ENCODE measurements at places on chromosomes 6 and 20.

DNA sequence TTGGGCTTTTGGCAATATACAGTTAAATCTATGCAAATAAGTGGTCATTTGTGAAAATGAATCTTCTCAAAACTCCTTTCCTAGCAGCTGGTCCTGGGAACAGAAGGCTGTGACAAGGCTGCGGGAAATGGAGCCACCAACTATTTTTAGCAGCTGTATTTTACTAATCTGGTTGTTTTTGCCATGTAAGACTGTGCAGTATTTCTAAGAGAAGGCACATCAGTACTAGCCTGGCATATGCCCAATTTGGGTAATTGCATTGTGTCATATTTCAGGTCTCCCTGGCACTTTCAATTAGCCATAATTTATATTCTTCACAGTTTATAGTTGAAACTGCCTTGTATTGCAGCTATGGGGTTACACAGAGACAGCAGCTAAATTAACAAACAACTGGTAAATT, 109.6 kb downstream of the MANEA start:
- no peak for DNase-seq

- DNase-seq = no peak
Observed at GRCh38 chr6:109301418-109301817, 80.8 kb downstream of the CD164 start.

DNA sequence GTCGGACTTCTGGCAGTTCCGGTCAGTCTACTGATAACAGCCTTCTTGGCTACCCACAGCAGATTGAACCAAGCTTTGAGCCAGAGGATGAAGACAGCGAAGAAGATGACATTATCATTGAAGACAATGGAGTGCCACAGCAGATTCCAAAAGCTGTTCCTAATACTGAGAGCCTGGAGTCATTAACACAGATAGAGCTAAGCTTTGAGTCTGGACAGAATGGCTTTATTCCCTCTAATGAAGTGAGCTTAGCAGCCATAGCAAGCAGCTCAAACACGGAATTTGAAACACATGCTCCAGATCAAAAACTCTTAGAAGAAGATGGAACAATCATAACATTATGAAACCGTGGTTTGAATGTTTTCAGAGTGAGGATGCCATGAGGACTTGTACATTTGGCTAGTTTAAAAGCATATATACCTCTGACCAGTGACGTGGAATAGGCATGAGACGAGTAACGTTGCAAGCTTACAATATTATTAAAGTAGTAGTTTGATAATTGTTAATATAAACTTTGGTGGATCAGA, 18.8 kb downstream of the PARD6B start:
- no peak for DNase-seq

- no peak for DNase-seq
Observed at GRCh38 chr6:33073431-33073871, at the start of gene HLA-DPA1. HLA-DPA1 (minus strand) TSS chr6:33073649.

- no peak for DNase-seq
Observed at GRCh38 chr6:166502453-166502852, 84.0 kb downstream of the RAMACL start.

GRCh38 chr6:82030301-82030700, 217.2 kb downstream of the IBTK start:
- no peak for DNase-seq

DNA sequence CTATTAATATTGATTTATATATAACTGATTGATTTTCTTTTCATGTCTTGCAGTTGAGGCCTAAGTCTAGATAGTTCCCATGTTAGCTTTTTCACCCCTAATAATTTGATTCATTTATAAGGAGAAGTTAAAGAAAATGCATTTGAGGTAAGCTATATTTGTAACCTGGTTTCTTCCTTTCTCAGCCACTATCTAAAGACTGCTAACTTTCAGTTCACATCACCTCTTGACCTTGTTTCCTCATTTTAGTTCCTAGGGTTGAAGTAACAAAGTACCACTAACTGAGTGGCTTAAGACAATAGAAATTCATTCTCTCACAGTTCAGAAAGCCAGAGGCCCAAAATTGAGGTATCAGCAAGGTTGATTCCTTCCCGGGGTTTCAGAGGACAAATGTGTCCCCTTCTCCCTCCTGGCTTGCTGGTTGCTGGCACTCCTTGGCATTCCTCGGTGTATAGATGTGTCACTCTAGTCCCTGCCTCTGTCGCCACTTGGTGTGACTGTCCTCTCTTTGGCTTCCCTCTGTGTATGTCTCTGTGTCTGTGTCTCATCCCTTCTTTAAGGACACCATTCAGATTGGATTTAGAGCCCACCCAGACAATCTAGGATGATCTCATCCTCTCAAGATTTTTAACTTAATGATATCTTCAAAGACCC, 55.9 kb upstream of the C20orf144 start:
- no peak for DNase-seq

DNA sequence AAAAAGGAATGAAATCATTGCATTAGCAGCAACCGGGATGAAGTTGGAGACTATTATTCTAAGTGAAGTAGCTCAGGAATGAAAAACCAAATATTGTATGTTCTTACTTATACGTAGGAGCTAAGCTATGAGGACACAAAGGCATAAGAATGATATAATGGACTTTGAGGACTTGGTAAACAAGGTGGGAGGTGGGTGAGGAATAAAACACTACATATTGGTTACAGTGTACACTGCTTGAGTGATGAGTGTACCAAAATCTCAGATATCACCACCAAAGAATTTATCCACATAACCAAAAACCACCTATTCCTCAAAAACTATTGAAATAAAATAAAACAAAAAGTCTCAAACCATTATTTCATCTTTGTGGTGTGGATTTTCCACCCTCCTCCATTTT, 593.5 kb downstream of the TENT5A start:
- peak; percentile 16 for DNase-seq

All from fibroblast of skin of back (primary cell).